ENCODE measurements at places on chromosomes 2 and 18. TPM values are rescaled to one million over a fixed set of nuclear protein-coding genes. Genes with fewer than 3 reads are reported as not detected.
A peak's percentile ranks its signal among the peaks of the same experiment; 100 is the strongest.

GRCh38 chr2:187862715-187863114 lies 308.5 kb upstream of the TFPI start:
- no peak for DNase-seq

- no peak for DNase-seq
These were observed 86.1 kb downstream of the TNS1 start for GRCh38 chr2:217916504-217917254.

DNA sequence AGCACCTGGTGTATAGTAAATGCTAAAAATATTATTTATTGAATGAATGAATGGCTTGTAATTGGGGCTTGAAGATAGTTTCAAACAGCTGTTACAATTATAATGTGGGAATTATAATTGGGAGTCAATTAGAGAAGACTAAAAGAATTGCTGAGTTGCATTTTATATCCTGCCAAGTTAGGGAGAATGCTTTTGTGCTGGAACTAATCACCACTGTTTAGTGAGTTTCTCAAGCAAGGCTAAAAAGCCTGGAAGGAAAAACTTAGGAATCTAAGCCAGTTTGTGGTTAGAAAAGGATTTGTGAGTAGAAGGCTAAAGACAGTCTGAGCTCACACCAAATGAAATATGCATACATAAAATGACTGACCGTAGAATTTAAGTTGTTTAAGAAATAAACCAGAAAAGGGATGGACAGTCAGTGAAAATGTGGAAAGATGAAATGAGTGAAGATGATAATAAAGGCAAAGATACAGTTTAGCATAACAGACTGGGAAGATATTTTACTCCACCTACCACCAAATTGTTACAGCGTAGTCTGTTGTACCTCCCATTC lies 647.7 kb upstream of the FSHR start:
- no peak for DNase-seq

DNA sequence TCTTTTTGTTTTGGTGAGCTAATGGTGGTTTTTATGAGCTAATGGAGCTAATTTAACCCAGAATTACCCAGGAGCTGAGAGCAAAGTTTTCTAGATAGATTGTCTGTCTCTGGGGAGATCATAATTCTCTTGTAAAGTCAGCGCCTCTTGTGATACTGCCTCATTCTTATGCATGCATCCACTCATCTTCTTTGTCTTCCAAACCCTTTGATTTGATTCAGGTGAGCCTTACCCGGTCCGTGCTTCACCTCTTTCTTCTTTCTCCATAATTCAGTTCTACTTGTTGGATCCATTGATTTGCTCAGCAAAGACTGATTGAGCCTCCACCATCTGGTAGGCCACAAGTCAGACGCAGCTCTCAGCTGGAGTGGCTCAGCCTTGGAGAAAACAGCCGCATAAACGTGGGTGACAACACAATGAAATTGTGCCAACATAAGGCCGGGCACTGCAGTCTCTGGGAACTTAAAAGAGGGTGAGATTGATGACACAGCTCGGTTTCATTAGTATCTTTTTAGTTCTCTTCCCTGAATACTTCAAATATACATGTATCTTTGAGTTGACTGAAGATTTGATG lies 158.5 kb upstream of the SH3BP4 start:
- DNase-seq = no peak

DNA sequence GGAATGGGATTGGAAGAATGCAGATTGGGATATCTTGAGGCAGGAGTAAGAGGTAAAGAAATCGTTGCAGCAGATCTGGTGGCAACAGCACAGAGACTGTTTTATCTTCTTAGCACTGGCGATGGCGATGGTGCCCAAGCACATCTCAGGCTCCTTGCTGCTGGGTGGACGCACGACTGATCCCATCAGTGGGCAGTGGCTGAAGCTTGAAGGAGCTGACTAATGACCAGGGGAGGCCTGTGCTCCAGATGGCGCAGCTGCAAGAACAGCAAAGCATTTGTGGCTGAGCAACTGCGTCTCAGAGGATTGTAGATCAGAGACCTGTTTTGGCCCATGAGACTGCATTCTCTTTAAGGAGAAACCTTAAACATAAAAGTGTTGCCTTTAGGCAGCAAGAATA lies 54.6 kb downstream of the GALR1 start:
- no peak for DNase-seq

GRCh38 chr2:70471129-70471528 lies 82.5 kb downstream of the TGFA start:
- DNase-seq = no peak

DNA sequence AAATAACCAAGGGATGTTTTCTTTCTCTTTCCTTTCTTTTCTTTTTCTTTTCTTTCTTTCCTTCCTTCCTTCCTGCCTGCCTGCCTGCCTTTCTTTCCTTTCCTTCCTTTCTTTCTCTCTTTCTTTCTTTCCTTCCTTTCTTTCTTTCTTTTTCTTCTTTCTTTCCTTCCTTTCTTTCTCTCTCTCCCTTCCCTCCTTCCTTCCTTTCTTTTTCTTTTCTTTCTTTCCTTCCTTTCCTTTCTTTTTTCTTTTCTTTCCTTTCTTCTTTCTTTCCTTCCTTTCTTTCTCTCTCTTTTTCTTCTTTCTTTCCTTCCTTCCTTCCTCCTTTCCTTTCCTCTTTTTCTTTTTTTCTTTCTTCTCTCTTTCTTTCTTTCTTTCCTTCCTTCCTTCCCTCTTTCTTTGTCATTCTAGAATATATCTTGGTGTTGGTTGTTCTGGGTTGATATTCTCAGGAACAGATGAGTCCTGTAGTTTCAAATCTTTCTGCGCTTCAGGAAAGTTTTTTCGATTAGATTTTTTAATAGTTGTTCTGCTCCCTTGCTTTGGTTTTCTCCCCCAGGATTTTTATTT lies 101.5 kb upstream of the FBXO11 start:
- DNase-seq = no peak

- no peak for DNase-seq
These were observed 21.1 kb upstream of the RALBP1 start for GRCh38 chr18:9454061-9454703.

Gene GMPPA
- 26.1 TPM for total RNA-seq

GRCh38 chr2:82256288-82256687 lies 1951.7 kb upstream of the LRRTM1 start:
- DNase-seq = no peak

Gene RNF144A
- 49.6 TPM for total RNA-seq

Gene ACADL
- not detected for total RNA-seq

Gene IL1F10
- not detected for total RNA-seq

DNA sequence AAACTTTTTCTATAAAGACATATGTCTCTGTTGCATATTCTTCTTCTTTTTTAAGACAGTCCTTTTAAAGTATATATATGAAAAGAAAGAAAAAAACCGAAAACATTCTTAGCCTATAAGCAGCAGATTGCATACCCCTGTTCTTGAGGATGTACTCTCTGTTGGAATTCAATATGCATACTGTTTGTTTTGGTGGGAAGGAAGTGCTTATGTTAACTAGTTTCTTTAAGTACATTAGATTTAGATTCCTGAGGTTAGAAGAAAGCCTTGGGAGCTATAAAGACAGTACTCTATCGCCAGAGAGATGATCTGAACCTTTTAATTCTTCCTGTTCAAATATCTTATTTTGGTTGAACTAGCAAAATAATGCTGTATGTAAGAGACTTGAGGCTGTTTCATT lies 46.8 kb upstream of the TBR1 start:
- DNase-seq = no peak

GRCh38 chr2:226295123-226295522 lies 504.5 kb downstream of the IRS1 start:
- no peak for DNase-seq

- no peak for DNase-seq
These were observed 27.1 kb upstream of the ZC3H15 start for GRCh38 chr2:186459009-186459408.

DNA sequence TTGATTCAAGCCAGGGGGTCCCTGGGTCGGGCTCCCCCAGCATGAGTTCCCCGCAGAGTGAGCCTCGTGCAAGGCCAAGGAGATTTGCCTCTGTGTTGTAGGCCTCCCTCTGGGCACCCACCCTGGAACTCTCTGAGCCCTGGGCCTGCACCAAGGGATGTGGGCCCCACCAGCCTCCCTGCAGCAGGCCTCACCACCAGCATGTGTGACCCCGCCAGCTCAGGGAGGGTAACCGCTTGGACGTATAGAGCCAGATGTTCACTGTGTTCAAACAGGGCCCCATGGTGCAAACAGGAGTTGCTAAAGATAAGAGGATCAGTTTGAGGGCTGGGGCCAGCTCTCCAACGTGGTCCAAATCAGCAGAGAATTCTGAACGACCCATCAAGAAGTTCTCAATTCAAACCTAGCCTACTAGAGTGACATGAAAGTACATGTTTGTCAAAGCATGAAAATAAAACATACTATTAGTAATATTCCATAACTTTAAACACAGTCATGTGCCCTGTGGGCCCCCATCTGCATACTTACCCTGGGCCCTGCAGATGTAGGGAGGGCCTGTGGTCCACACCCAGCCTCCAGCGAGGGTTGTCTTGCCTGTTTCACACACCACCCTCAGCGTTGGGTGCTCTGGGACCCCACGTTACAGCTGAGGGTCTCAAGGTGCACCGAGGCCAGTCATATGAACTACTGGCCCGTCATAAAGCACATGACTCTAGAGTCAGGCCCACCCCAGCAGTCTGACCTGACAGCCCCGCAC lies 5.5 kb upstream of the TUBB6 start:
- DNase-seq = no peak

Gene TMEM169
- 34.8 TPM for total RNA-seq

- DNase-seq = no peak
These were observed 88.5 kb downstream of the TLK1 start for GRCh38 chr2:171072164-171072563.

- no peak for DNase-seq
These were observed 174.7 kb downstream of the ACKR3 start for GRCh38 chr2:236744281-236744705.

- DNase-seq = no peak
These were observed 28.5 kb downstream of the MAP4K3 start for GRCh38 chr2:39408351-39409136.

Gene TUBB8B
- total RNA-seq = not detected

Gene RAB27B
- total RNA-seq = 0.44 TPM

DNA sequence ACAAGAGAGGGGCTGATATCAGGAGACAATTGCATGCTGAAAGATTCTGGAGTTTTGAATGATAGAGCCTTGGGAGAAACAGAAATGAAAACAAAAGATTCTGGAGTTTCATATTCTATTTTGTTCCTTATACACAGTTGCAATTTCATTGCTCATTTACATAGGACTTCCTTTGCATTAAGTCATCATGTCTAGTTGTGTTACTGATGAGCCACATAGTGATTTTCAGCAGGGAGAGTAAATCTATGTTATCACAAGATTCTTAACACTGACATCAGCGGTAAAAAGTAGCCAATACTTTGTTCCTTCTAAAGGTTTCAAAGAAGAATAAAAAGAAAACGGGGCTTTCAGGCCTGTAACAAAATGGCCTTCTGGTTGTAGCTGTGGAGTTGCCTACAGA lies 7.1 kb downstream of the ADAM17 start:
- no peak for DNase-seq

DNA sequence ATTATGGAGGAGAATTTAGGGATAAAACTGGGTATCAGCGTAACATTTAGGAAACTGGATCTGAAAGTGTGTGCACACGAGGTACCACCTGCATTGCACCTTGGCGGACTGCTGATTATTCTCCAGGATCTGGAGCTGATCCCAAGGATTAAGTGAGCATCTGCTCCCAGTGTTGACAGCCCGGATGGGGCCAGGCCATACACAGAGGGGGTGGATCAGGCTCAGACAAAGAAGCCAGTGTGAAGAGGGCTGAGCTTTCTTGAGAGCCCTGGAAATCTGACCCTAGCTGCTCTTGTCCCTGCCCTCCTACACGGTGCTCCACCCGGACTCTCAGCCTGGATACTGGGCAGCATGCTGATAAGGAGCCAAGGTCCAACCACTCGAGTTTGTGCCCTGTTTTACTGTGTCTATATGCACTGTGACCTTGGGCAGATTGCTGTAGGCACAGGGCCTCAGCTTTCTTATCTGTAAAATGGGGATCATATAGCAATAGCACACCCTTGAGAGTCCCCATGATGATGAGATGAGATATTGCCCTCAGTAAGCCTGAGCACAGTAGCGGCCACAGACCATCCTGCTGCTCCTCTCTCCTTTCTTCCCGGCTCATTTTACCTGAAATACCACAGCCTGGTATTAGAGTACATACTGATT lies 396.8 kb upstream of the CELF4 start:
- peak; percentile 4 for DNase-seq

Gene ERMN
- 0.44 TPM for total RNA-seq

Gene ZNF396
- total RNA-seq = 3.6 TPM

Gene WDR75
- total RNA-seq = 53.2 TPM

- DNase-seq = no peak
These were observed 57.8 kb downstream of the COX7A2L start for GRCh38 chr2:42303252-42303651.

- no peak for DNase-seq
These were observed 40.5 kb upstream of the REL start for GRCh38 chr2:60840880-60841279.

GRCh38 chr2:199446996-199447576 lies 10.7 kb downstream of the SATB2 start:
- DNase-seq = no peak

DNA sequence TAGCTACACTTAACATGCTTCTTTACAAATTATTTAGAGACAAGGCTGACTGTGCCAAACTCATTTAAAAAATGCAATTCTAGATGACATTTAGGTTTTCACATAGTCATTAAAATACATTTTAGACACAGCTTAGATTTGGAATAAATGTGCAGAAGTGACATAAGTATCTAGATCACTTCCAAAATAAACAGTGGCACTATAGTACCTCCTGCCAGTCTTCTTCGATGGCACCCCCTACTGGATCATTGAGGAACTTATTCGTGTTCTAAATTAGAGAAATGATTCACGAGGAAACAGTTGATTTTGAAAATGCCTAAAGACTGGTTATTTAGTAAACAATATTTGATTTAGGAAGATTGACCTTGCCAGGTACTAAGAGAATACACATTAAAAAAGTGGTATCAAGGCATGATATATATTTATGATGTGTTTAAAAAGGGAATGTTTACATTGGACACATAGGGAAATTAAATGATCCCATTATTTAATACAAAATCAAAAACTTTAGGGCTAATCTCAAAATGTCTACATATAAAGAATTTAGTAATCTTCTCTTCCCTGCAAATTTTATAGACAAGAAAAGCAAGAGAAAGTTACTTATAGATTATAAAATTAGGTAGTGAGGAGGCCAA lies 323.9 kb downstream of the XIRP2 start:
- DNase-seq = peak; percentile 48

DNA sequence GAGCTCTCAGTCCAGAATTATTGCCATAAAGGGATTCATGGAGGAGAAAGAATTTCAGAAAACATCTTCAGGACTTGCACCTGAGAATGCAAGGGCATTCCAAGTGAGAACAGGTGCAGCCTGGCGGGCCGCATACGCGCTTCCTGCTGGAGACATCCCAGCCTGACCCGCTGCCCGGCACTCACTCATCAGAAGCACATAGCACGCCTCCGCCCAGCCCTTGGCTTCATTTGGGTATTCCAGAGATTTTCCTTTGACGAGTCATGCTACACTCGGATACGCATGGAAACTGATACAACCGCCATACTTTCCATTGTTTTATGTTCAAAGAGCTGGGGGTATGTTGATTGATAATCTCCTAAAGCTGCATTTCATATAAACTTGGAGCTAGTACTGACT lies 228.0 kb upstream of the ID2 start:
- DNase-seq = no peak

Gene ATP6V1B1
- 4.6 TPM for total RNA-seq
